Left lung (tissue), 14 donors: ENCODE measurements at places on chromosomes 4 and X.

GRCh38 chrX:134013092-134013497 is 27.7 kb upstream of the GPC3 start:
- DNase-seq, result no peak

DNA sequence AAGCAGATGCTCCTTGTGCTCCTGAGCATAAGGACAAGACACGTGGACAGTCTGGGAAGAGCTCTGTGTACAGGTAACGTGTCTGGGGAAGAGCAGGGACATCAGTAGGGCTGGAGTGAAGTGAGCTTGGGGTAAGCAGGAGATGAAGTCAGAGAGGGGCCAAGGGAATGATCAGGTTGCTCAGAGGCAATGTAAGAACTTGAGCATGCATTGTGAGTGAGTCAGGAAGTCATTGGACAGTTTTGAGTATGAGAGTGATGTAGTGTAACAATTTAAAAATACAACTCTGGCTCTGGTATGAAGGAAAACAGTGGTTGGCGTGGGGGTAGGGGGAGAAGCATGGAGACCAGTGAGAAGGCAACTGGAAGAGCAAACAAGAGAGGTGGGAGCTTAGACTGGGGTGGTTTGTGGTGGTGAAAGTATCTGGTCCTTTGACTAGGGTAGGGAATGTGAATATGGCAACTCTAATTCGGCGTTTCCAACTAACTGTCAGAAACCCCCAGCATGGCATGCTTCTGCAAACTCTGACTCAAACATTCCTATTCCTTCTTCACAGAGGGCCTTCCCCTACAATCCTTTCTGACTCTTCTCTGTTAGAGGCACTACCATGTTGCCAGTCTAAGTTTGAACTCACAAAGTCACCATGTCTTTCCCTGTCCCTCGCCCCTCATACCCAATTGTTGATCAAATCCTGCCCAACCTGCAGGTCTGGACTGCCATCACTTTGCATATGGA is 57.2 kb downstream of the STBD1 start:
- DNase-seq, result no peak

DNA sequence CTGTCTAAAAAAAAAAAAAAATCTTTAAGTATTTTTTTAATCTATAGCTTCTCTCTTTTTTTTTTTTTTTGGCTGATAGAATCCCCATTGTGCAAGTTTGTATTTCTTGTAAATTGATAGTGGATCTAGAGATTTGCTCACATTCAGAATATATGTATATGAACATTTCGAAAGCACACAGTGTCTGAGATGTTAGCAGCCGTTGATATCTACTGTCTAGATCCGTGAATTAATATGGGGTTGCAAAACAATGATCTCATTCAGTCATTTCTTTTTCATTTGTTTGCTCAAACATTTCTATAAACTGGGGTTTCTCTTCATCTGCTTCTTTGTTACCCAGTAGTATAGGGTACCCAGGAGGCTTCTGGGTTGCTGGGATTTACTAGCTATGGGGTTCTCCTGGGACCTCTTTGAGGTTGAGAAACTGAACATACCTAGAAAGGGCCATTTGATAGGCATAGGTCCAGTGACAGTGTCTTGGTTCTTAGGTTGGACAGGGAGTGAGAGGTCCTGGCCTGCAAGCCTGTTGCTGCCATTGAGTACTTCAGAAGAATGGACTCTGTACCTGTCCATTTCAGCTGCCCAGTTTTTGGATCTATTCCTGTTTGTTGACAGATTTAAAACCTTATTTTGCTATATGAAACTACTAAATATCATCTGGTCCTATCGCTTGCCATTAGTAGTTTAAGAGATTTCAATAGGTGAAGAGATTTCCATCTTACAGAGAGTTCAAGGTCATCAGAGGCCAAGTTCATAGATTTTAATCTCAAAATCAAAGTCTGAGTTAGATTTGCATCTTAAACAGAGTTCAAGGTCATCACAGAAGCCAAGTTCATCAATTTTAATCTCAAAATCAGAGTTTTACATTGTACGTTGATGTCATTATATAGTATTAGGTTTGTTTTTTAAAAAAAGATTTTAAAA is 50.8 kb downstream of the WWC2 start:
- no peak for DNase-seq

GRCh38 chr4:86338989-86339388 is 20.9 kb downstream of the MAPK10 start:
- DNase-seq, result no peak

DNA sequence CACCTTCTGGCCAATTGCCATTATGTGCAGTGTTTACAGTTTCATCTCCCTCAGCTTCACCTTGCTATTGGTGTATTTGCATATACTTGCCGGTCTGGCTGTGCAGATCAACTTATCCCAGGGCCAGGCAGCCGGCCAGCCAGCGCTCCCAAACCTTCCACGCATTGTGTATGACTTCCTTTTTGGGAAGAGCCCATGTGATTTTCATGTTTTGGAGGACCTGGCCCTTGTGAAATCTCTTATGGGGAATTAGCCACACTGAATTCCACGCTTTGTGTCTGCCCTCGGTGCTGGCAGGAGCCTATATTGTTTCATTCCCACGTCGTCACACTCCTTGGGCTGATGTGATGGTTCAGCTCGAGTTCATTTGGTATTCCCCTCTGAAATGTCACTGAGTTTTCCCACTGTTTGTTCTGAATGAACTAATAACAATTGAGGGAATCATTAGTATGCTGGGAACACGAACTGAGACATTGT is 6.0 kb upstream of the PDLIM3 start:
- DNase-seq, result no peak

DNA sequence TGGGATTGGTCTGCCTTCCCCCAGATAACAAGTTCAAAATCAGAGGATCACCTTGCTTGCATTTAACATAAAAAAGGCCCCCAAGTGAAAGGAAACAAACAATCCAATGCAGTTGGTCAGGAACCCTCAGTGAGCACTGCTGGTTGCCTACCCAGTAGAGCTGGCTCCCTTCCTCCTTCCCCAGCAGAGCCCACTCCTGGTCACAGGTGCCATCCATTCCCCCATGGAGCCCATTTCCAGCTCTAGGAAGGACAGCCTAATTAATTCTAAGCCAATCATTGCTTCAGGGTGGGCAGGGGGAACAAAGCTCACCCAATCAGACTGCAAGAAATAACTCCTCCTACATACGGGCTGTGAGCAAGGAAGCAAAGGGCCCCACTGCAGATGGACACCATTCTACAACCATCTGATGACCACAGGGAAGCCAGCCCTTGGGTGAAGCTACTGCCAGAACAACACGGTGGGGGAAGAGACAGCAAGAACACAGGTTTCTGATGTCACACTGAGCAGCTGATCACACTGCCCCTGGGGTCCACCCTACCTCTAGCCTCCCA is 86.5 kb downstream of the SH3KBP1 start:
- no peak for DNase-seq

- no peak for DNase-seq
These were observed 1.8 kb downstream of the RGS12 start for GRCh38 chr4:3294401-3295241.

DNA sequence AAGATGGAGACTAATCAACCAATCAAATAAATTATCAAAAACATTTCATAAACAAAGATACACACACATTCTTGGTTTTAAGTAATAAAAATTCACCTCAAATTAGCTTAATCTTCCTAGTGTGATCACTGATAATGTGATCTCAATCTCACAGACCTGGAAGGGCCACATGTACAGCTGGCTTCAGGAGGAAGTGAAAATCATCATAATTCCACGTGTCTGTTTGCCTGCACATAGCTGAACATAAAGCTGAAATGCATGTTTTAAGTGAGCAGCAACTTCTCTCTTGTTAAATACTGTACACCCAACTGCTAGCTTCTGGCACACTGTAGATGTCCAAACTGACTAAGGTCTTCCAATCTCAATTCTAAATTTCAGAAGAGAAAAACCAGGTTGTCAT is 53.8 kb downstream of the ARHGAP6 start:
- no peak for DNase-seq

DNA sequence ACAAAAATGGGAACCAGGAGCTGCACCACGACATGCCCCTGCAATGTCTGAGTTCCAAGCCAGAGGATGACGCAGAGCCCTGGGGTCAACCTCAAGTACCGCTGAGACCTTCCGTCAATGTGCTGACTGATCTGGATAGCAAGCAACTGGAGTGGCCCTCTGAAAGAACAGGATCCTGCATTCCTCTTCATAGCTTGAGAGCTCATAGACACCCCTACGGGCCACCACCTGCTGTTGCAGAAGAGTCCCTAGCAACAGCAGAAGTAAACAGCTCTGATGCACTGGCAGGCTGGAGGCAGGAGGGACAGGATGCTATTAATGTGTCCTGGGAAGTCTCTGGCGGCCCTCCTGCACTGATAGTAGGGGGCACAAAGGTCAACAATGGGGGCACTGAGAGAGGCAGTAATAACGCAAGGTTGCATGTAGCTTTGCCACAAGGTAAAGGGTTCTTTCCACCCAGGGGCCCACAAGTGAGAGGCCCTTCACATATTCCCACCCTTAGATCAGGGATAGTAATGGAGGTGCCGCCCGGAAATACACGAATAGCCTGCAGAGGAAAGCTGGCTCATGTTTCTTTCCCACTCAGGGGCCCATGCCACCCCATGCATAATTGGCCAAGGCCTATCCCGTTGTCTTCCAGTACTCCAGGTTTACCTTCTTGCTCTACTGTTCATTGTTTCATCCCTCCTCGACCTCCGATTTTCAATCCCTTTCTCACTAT is 1.3 kb downstream of the PRR32 start:
- no peak for DNase-seq

DNA sequence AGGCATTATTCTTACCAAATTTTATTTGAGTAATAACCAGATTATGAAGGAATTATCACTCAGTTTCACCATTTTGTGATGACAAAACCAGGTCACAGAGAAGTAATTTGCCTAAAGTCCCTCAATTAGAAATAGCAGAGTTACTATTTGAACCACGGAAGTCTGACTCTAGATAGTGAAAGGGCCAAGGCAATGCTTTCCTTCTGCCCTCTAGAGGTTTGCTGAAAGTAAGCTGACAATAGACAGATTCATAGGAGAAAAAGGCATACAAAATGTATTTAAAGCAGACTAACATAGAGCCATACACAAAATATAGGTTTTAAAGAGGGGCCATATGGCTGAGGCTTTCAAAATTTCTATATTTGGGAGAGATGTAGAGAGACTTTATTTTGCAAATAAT is 43.1 kb downstream of the CXXC4 start:
- no peak for DNase-seq

DNA sequence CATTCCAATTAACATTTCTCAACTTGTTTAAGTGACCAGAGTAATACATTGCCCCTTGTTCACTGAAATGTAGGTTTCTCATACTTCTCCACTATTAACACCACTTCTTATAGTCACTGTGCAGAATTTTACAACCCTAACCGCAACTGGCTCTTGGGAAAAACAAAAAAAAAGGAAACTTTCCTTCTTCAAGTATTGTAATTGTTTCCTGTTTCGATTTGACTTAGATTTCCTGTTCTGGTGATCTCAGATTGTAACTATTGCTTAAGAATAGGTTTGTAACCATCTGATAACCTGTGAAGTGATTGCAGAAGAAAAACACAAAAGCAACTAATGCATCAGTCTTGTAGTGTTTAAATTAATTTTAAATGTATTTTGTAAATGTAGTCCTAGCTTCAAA is 594.7 kb upstream of the GALNT7 start:
- DNase-seq, result no peak

DNA sequence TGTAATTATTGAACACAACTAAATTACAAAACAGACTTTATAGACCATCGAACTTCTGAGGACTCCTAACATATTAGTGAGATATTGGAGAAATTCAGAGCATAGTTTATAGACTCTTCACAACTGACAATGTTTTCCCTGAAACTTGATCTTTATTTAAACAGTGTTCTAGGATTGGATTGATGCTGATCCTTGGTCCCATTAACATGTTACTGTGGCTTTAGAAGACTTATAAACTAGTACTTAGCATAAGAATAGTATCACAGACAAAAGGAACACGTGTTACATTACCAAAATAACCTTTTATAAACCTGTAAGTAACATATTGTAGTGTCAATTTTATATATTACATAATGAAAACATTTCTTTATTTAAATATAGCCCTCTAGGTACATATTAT is 689.6 kb downstream of the CCSER1 start:
- DNase-seq, result no peak
